ENCODE measurements at places on chromosomes 12 and 14. TPM values are rescaled to one million over a fixed set of nuclear protein-coding genes. Genes with fewer than 3 reads are reported as not detected.
A peak's percentile ranks its signal among the peaks of the same experiment; 100 is the strongest.

DNA sequence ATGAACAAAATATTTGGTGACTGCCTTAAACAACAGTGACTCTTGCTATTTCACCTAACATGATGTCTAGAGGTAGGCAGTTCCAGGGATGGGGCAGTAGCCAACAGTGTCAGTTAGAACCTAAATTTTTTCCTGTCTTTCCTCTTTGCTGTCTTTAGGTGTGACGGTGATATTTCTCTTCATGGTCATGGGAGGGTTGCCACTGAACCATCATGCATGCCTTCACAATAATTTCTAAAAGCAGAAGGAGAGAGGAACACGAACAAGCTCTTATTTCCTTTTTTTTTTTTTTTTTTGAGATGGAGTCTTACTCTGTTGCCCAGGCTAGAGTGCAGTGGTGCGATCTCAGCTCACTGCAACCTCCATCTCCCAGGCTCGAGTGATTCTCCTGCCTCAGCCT lies 2.4 kb downstream of the CCDC63 start:
- H3K4me1 ChIP-seq: peaks cover 10% of the 10 kb centered on the region
- DNase-seq: no peak
- no peak overlapping the region for H3K4me3 ChIP-seq
- no peaks in the 10 kb centered on the region for H3K36me3 ChIP-seq

DNA sequence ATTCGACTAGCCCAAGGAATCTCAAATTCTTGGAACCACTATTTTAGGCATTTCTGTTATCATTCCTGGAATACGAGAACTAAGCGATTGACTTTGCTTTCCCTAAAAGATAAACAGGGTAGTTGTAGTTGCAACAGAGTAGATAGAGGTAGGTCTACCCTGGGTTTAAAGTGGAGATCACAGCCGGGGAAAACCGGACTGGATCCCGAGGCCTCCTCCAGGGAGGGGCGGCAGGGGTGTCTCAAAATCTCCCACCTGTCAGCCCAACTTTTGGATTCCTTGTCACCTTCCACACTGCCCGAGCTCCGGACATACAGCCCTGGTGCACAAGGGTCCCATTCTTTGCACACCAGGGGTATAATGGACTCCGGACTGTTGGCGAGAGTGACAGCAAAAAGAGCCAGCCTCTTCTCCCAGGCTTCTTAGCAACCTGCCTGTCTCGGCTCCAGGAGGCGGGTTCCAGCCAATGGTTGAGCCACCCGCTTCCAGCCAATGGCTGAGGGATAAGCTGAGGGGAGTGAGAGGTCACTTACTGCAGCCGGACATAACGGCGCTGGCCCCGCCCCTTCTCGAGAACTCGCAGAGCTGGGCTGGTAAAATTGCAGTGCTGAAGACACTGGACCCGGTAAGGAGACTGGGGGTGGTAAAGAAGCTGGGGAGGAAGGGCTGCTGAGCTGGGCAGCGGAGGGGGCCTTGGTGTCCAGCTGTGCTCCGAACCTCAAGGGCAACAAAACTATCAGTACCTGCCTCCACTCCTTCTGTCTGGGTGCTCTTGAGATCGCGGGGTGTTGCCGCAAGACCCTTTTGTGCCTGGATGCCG lies at the start of gene SUOX:
SUOX (plus strand) TSS at position 562 of the 820 bp plus-strand sequence. CDS start 4,946 bp downstream, outside the sequence.
- peaks cover 17% of the 10 kb centered on the region for H3K4me1 ChIP-seq
- H3K36me3 ChIP-seq: peaks cover 29% of the 10 kb centered on the region
- H3K27ac ChIP-seq: no peak within 1 kb of the TSS
- DNase-seq: no peak
- H3K4me3 ChIP-seq: peak within 1 kb of the TSS; percentile 43

DNA sequence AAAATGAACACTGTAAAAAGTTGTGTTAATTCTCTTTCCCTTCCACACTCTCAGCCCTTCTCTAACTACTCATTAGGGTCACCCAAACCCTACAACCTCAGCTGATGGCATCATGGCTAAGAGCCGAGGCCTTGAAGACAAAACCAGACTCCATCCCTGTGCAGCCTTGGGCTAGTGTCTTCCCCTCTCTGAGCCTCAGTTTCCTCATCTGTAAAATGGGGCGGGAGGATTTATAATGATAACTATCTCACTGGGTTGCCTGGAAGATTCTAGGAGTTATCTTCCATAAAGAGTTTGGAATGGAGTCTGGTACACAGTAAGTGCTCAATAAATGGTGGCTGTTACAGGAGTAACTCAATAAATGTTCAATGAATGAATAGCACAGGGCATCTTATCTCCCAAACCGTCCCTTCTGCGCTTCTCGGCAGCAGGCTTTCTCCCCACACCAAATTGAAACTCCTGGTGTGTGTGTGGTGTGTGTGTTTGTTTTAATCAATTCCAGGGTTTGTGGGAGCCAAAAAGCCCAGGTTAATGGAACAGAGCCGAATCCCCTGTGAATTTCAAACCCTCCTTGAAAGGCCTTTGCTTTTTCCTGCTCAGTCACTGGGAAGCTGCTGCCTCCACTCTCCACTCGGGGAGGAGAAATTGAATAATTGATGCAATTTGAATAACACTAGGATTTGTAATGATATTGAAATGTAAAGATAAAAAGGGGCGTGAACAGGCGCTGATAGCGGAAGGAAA lies 61.2 kb upstream of the FAM222A start:
- no peaks in the 10 kb centered on the region for H3K4me1 ChIP-seq
- peaks cover 15% of the 10 kb centered on the region for H3K27me3 ChIP-seq
- H3K4me3 ChIP-seq: no peak overlapping the region
- no peak overlapping the region for H3K27ac ChIP-seq
- H3K36me3 ChIP-seq: no peaks in the 10 kb centered on the region

GRCh38 chr12:68341822-68342221 lies 9.7 kb upstream of the MDM1 start:
- no peak overlapping the region for H3K4me3 ChIP-seq
- H3K4me1 ChIP-seq: peaks cover 4% of the 10 kb centered on the region
- H3K27ac ChIP-seq: no peak overlapping the region
- H3K27me3 ChIP-seq: peaks cover 4% of the 10 kb centered on the region
- no peak for DNase-seq

GRCh38 chr12:26651566-26652188 lies 181.3 kb downstream of the ITPR2 start:
- H3K27me3 ChIP-seq: no peaks in the 10 kb centered on the region
- peak; percentile 40 for DNase-seq
- no peak overlapping the region for H3K4me3 ChIP-seq
- peaks cover 36% of the 10 kb centered on the region for H3K36me3 ChIP-seq
- H3K27ac ChIP-seq: no peak overlapping the region

GRCh38 chr12:32115404-32116104 lies 8.9 kb downstream of the BICD1 start:
- H3K36me3 ChIP-seq: peaks cover 4% of the 10 kb centered on the region
- no peaks in the 10 kb centered on the region for H3K4me1 ChIP-seq
- H3K27me3 ChIP-seq: no peaks in the 10 kb centered on the region
- no peak overlapping the region for H3K27ac ChIP-seq
- no peak overlapping the region for H3K4me3 ChIP-seq

Gene MTA1
- 113 TPM for total RNA-seq

Gene OVCH1
- total RNA-seq: not detected
